Midbrain (tissue), 1 donor: ENCODE measurements at places on chromosomes 6 and 20.

GRCh38 chr6:146041282-146041681 lies 12.4 kb downstream of the GRM1 start:
- no peak for DNase-seq

DNA sequence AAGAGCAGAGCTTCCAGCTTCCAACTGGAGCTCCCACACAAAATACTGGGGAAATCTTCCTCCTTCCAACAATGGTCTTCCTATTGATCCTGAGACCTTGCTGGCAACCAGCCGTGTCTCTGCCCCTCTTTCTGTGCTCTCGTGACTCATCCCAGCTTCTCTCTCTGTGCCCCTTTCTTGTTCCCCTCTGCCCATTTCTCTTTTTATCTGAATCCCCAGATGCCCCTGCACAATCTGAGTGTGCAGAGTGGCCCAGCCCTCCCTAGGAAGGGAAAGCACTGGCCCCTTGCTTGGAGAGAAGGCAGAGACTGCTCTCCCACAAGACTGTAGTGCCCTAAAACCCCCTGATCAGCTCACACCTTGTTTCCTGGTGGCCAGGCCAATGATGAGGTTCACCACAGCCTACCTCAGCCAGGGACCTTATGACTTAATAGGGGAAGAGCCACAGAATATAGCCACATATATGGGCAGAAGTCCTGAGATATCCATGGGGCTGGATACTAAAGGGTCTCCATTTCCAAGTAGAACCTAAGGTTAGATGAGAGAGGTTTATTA lies 23.1 kb upstream of the MAS1L start:
- DNase-seq: no peak

- DNase-seq: peak; percentile 19
Observed at GRCh38 chr20:38350879-38351775, 4.8 kb downstream of the LBP start.

GRCh38 chr6:781350-781961 lies 88.5 kb upstream of the EXOC2 start:
- DNase-seq: no peak

DNA sequence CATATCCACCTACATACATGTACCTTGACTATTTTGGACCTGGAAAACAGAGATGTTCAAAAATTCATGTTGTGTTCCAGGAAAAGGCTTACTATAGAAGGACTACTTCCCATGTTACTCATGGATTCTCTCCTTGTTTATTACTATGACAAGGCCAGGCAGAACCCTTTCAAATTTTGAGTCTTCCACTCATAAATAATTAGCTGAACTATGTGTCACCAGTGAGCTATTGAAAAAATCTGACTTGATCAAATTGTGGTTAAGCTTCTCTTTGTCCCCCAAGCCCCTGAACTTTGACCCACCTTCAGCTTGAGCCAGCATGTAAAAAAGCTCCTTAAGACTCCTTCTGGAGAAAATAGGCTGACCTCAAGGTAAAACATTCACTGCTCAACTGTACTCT lies 1142.8 kb upstream of the EYS start:
- DNase-seq: no peak

DNA sequence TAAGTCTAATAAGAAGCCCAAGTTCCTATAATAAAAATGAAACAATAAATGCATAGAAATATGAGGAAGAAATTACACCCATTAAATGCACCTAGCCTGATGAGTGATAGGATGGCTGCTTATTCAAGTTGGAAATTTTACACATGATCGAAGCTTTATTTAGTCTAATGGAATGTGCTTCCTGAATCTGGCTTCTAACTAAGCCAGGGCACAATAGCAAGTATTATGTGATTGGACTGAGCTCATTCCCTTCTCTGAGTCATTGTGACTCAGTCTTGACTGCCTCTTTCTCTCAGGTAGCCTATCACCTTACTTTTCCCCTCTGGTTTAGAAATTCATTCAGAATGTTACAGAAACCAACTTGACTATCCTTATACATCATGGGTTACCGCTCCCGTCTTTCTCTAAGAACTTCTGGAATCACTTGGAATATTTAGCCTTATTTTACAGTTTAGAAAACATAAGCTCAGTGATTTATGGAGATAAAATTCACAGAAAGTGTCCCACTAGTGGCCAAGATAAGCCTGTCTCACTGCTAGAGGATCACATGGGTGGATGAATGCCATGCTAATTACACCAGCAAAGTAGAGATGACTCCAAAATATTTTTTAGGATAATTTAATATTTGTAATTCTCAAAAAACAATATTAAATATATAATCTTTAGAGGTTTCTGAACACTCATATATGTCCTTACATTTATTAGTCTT lies 505.3 kb upstream of the JAG1 start:
- DNase-seq: no peak

DNA sequence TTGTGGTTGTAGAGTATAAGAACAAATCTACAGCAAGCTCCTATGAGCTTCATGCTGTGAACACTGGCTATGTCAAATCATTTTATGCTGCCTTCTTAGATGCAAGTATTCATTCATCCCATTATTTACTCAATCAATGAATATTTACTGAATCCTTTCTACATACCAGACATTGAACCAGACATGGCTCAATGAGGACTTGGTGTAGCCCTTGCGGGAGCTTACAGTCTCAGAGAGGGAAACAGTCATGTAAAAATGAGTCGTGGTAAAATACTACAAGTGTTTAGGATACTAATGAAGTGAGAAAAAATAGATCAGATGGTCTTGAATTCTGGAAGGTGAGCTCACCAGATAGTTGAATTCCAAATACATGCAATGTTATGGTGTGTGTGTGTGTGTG lies 44.8 kb upstream of the ENPP1 start:
- DNase-seq: no peak

GRCh38 chr6:83250235-83250634 lies 57.1 kb downstream of the RWDD2A start:
- DNase-seq: no peak

GRCh38 chr20:40797425-40797824 lies 108.4 kb upstream of the MAFB start:
- DNase-seq: no peak

DNA sequence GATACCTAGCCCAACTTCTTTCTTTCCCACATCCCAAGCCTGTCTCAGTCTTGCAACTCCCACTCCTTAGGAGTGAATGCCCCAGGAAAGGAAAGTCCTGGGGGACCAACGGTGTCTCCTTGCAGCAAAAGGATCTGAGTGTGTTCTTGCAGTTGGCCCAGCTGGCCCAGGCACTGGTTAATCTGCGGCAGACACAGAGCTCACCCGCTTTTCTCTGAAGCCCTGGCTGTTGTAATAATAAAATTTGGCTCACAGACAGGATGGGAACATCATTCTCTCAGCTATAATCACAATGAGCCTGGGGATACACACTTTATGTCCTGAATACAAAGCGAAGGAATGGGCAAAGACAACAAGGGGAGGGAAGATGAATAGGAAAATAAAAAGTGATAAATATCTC lies 287.0 kb upstream of the PRND start:
- no peak for DNase-seq

GRCh38 chr20:48703107-48703506 lies 124.7 kb downstream of the PREX1 start:
- DNase-seq: no peak

DNA sequence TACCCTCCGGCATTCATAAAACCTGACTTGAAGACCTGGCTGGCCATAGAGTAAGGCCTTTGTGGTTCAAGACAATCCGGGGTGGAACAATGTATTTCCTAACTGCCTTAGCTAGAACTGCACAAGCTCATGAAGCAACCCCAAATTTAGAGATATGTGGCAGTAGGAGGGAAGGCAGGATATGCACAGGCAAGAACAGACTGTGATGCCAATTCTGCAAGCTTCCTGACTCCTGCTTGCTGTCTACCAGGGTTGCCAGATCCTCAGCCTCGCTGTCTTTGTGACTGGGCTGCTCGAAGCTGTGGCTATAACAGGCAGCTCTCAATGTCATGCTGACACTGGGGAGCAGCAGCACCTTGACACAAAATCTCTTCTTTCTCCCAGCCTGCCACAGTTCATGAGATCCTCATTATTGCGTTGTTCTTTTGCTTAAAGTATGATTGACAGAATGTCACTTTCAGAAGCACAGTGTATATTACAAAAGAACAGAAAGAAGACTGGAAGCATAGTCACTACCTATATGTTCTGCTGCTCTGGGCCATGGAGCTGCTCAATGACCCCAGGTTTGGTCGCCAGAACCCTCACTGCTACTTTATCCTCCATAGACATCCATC lies 18.3 kb upstream of the SHLD1 start:
- DNase-seq: no peak

GRCh38 chr6:159969921-159970320 lies 1.0 kb downstream of the IGF2R start:
- peak; percentile 49 for DNase-seq

DNA sequence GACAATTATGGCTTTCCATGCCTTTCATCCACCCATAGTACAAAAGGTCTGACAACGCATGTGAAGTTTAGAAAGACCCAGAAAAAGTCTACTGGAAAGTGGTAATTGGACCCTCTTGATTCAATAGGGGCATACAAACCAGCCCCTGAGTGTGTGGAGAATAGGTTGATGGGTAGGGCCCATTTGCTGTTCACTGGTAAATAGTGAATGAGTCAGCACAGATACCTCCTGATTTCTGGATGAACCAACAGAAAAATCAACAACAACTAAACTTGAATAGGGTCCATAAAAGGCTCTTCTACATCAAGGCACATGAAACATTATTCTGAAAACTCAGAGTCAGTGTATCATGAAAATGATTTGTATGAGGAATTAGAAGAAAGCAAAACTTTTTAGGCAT lies 235.4 kb upstream of the SLC35B3 start:
- no peak for DNase-seq

DNA sequence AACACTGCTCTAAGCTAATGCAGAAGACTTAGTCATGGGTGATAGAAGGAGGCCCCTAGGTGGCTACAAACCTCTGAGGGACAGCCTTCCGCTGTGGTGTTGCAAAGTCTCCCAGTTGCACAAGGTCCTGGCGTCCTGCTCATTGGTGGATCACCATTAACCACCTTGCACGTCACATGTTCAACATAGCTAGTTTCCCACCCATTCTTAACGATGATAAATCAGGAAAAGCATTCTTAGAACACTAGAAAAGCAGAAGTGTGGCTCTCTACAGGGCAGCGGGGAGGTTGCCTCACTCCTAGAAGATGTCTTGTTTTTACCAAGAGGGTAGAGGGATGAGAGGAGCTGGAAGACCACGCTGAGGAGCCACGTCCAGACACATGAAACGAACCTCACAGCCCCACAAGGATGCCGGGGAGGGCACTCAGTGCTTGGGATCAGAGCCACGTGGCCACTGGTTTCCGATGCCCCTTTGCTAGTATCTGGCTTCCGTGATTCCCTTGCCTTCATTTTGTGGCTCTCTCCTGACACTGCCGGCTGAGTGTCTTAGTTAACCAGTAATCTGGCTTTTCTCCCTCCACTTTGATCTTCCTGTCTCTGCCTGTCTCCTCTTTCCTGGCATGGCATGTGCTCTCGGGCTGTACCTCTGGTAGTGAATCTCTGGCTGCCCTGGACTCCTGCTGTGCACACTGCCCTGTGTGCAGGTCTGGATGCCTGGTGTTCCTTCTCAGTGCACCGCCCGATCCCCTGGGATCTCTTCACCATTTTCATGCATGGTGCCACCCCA lies 91.4 kb upstream of the NEDD9 start:
- DNase-seq: no peak

- DNase-seq: no peak
Observed at GRCh38 chr20:15814911-15815310, 758.3 kb downstream of the KIF16B start.

DNA sequence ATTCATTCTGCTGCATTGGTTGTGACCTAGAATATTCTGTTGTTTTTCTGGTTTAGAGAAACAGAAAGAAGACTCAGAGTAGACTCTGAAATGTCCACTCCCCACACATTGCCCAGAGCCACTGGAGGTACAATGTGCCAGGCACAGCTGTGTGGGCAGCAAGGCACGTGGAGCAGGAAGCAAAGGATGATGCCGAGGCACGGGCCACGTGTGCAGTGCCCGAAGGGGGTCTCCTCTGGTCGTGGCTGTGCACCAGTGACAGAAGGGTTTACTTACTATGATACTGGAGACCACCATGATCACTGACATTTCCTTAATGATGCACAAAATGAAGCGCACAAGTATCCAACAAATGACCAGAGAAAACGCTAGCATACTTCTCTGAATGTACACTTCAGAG lies 488.9 kb downstream of the PRKN start:
- DNase-seq: no peak

GRCh38 chr20:20456741-20457140 lies 88.8 kb downstream of the INSM1 start:
- no peak for DNase-seq

DNA sequence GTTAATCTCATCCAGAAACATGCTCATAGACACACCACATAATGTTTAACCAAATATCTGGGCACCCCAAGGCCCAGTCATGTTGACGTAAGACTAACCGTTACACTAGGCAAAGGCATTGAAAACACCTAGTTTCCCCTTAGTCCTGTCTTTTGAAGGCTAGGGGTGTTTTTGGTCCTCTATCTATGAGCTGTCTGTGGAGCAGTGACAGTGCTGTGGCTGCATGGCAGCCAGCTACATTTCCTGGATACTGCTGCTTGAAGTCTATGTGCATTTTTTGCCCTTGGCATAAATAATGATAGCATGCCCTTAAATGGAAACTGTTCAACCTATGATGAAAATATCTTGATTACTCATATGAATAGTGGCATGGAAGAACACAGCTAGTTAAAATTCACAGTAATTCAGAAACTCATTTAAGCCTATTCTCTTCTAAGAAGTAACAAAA lies 18.6 kb downstream of the FARS2 start:
- DNase-seq: no peak

DNA sequence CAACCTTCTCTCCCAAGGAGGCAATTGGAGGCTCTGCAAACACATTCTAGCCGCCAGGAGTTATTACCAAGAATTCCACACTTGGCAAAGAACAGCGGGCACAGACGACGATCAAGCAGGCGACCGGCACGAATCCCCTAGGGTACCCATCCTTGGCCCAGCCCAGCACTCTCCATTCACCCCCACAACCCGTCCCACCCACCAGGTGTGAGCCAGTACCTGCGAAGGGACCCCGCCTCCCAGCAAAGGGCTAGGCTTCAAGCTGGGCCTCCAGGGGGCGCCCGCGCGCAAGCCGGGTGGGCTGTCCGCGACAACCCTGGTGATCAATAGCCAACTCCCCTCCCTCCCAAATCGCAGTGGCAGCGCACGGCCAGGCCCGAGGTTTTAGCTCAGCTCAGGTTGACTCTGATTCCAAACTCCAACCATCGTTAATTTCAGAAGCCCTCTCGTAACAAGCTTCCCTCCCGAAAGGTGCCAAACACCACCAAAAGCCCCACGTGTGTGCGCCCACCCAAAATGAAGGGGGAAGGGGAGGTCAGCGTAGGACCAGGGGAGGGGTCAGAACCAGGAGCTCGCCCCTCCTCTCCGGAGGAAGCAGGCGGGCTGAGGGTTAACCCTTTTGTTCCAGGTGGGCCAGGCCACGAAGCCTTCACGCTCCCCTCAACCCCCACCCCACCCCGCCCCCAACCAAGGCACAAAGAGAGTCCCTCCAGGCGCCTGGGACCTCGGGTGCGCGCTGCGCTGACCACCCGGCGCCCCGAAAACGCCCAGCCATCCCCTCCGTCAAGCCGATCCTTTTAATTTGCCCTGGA lies 2.1 kb downstream of the SALL4 start:
- peak; percentile 18 for DNase-seq

- DNase-seq: no peak
Observed at GRCh38 chr20:62425281-62426058, 1.9 kb downstream of the RBBP8NL start.
